ELR (cell line): ENCODE measurements at places on chromosomes 7 and 10.

GRCh38 chr7:4274286-4274685, 407.8 kb upstream of the FOXK1 start:
- no peak for DNase-seq

DNA sequence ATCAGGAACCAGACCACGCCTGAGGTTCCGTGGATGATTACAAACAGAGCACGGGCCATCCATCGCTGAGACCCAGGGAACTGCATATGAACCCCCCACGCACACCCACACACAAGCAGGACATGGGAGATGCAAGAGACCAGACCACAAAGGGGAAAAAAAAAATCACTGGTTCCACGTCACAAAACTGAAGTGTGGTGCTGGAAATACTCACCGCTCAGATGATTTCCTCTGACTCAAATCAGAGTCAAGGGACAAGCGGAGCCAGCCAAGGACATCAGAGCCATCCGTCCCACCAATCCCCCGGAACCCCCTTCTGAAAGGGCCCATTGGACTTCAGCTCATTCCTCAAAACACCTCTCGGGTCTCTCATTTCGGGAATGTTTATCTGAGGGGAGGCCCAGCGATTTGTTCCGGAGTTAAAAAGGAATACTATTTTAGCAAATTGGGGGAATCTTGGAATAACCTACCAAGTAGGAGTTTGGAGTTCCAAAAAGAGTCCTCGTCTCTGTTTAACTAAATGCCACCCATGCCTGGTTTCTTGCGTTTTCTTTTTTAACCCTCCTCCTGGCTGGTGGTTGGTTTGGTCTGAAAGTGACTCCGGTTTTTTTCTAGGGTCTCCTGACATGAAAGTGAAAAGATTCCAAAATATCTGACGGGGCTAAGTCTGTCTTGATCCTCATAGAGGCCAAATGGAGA, 15.0 kb downstream of the SNX8 start:
- DNase-seq = peak; percentile 90

GRCh38 chr10:70799124-70799523, 13.9 kb upstream of the TBATA start:
- DNase-seq = peak; percentile 15

- no peak for DNase-seq
Measured at GRCh38 chr10:21174715-21175495, 277.8 kb upstream of the NEBL start.

DNA sequence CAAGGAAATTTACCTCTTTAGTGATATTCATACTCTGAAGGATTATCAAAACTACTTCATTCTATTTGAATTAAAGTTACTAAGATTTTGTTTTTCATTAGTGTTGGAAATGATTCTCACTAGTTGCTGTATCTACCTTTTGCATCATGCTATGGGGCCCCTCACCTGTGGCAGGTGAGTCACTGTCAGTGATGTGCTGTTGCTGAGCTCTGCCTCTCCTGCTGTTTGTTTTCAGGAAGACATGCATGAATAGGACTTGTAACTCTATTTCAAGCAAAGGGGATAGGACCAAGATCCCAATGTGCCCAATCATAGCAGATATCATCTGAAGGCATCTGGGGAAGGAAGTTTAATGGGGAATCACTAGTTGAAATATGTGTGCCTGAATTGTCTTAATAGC, 57.4 kb upstream of the AGR3 start:
- no peak for DNase-seq

- DNase-seq = peak; percentile 41
Measured at GRCh38 chr10:74880041-74880440, 53.6 kb downstream of the KAT6B start.

DNA sequence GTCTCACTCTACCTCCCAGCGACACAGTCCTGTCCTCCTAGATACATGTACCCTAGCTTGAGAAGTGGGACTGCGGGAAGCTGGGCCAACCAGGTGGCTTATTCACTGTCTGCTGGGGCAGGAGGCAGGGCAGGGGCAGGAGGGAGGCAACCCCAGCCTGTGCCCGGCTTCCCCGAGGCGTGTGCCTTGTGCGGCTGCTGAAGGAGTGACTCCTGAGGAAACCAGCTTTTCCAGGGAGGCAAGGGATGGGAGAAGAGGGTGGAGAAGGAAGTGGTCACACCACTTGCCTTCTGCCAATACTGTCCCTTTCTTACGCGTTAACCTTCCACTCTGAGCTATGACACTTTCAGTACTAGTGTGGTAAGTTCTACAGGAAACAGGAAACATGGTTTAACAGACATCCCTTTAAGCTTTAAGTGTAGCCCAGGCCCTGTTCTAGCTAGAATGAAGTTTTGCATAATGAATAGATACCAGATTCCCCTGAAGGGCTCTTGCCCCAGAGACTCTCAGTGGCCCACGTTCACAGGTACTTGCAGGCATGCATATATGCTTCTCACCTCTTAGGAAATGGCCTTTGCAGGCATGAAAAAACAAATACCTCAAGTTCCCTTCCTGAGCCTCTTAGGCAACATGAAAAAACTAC, 40.6 kb downstream of the SYPL1 start:
- DNase-seq = no peak

GRCh38 chr7:17546189-17546588, 247.7 kb downstream of the AHR start:
- DNase-seq = no peak

GRCh38 chr7:79319369-79319768, 134.1 kb downstream of the MAGI2 start:
- no peak for DNase-seq

DNA sequence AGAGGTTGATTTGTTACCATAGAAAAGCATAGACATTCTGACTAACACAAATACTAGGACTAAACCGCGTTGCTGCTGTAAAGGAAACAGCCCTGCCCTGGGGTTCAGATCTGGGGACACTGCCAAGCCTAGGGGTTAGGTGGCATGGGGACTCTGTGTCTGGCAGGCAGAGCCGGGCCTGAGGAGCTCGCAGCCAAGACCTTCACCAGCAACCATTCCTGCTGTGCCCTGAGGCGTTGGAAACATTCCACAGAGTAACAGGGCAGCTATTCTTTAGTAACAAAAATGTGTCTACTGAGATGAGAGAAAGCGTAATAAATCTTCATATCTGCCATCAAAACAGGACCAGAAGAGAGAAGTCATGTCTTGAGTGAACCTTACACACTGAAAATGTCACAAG, 280.5 kb downstream of the POM121L12 start:
- DNase-seq = no peak

- DNase-seq = no peak
Measured at GRCh38 chr10:70441161-70441894, at the start of gene NODAL. Gene NODAL (minus strand): TSS chr10:70441681. CDS start chr10:70441667, 14 bp downstream.

DNA sequence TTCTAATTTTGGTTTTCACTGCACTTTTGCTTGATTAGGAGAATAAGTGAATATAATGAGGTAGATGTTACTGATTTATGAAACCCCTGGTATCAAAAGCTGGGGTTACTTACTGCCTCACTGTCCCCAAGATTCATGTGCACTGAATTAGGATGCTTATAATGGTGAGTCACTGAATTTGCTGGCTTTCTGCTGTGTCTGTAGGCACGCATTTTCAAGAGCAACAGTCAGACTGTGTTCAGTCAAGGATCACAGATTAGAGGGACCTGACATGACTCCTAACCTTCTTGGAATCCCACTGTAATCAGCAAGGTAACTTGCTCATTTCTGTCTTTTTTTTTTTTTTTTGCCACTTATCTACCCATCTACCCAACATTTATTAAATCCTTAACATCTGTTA, 59.7 kb downstream of the GPR85 start:
- DNase-seq = peak; percentile 60

- DNase-seq = no peak
Measured at GRCh38 chr7:111074748-111075146, 16.2 kb upstream of the LRRN3 start.

GRCh38 chr7:110994028-110994967, 96.6 kb upstream of the LRRN3 start:
- no peak for DNase-seq

DNA sequence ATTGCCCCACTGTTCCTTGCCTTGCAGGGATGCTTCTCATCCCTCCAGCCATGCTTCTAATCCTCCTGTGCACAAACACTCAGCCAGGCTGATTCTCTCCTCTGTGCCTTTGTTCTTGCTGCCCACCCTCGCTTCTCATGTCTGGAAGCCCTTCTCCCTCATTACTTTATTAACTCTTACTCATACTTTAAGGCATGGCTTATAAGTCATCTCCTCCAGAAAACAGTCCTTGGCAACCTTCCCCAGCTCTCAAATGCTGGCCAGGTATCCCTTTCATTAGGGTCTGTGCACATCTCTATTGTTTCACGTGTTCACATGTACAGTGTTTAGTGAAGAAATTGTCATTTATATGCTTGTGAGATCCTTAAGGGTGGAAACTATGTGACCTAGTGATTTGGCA, 62.9 kb downstream of the ITGB8 start:
- DNase-seq = no peak

- no peak for DNase-seq
Measured at GRCh38 chr10:47139121-47139520, 160.9 kb upstream of the GDF10 start.

- DNase-seq = peak; percentile 15
Measured at GRCh38 chr7:138865843-138866242, 67.8 kb upstream of the ATP6V0A4 start.

GRCh38 chr10:18059826-18060559, 80.2 kb upstream of the CACNB2 start:
- no peak for DNase-seq

DNA sequence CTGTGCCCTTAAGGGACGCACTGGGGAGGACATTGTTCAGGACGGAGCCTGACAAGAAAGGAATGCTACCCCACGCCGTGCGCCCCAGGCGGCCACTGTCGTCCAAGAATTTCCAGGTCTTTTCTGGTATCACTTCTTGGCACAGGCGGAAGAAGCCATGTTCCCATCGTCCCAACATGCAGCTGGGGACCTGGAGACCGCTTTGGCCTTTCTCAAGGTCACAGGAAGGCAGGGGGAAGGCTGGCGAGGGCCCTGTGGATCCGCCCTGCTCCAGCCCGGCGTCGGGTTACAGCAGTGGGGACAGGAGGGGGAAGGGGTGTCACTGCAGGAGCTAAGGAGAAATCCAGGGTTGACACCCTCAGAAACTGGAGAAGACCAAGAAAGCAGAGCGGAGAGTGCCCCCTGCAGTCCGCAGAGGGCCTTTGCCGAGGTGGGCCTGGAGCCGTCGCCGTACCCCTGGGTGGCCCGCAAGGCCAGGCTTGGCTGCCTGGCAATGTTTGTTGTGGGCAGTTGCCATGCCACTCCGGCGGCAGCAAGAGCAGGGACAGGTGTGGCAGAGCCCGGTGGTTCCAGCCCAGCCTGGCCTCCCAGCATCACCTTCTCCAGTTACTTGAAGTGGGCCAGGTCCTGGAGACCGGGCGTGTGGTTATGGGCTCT, 104.1 kb downstream of the LHPP start:
- DNase-seq = no peak

- DNase-seq = no peak
Measured at GRCh38 chr7:139710036-139710435, 67.8 kb downstream of the HIPK2 start.

- DNase-seq = no peak
Measured at GRCh38 chr7:112692333-112692732, 97.9 kb downstream of the TMEM168 start.

DNA sequence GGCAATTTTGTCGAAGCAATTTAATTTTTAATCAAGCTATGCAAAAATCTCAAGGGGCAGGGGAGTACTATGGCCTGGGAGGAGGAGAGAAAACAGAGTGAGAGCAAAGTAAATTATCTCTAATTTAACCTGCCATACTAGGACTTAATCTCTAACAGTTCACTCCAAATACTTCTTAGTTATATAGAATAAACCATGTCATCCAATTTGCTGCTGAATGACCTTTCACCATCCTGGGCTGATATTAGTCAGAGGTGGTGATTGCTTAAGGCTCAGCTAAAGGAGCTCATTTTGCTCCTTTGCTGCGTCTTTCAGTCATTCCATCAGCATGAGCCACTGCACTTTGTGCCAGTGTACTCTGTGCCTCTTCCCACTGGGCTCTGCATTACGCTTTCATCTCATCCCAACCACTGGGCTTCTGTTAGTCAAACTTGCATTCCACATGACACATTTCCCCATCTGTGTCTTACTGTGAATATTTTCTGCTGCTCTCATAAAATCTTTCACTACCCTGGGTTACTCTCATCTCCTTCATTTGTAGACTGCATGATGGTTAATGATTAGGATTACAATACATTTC, 84.3 kb downstream of the CD36 start:
- peak; percentile 99 for DNase-seq

- no peak for DNase-seq
Measured at GRCh38 chr10:1504286-1504685, 233.0 kb downstream of the ADARB2 start.

DNA sequence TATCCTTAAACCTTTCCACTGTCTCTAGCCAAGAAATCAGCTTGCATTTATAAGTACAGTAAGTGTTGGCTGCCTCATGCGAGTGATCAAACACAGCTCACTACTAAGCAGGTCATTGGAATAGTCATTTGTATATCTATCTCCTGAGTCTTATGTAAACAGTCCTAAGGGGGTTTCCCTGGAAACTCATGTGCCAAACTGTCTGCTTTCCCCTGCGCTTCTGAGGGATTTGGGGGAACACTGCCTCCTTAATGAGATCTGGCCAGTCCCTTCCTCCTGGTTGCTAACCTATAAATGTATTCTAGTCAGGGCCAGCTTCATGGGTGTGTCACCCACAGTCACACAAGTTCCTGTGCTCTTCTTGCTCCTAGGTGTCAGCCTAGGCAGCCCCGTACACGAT, 133.1 kb downstream of the CD36 start:
- DNase-seq = peak; percentile 69

DNA sequence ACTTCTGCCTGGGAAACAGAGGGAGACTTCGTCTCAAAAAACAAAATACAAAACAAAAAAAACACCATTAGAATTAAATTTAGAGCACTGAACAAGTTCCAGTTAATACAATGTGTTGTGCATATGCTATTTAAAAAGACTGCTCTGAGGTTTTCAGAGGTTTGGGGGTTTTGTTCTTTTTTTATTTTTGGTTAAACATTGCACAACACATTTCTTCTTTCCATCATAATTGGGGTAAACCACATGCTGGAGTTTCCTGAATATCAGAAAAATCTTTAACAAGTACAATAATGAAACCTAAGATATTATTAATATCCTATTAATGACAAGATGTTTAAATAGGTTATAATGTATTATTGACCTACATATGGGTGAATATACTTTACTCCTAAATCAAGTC, 26.3 kb downstream of the IGF2BP3 start:
- no peak for DNase-seq

GRCh38 chr10:102773320-102773719, 29.6 kb downstream of the WBP1L start:
- no peak for DNase-seq

DNA sequence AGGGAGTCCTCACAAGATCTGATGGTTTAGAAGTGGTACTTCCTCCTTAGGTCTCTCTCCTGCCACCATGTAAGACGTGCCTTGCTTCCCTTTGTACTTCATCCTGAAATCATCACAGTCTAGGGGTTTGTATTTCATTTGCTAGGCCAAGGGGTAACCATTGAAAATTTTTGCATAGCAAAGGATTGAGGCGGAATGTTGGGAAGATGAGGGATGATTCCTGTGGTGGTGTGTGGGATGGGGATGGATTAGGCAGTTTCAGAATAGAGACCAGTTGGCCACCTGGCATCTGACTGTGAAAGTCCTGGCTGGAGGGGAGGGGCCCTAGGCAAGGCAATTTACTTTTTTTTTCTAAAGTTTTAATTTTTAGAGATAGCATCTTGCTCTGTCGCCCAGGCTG, 222.9 kb downstream of the CAMK1D start:
- DNase-seq = no peak
